ENCODE measurements at places on chromosomes 12 and 14.

DNA sequence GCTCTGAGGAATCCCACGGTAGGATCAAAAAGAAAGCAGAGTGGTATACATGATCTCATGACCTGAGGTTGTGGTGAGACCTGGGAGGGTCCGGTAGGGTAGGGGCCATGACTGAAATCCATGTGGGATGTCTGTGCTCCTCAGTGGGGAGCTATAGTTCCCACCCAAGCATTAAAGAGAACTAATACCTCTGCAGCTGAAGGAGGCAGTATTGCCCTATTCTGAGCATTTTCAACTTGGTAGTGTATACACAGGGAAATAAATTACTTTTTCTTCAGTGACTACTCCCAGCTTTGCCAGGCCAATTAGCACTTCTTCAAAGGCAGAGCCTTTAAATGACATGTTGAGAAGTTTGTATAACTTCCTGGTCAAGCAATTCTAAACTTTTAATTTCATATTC, 613.8 kb downstream of the KCNH5 start:
- no peak for DNase-seq

DNA sequence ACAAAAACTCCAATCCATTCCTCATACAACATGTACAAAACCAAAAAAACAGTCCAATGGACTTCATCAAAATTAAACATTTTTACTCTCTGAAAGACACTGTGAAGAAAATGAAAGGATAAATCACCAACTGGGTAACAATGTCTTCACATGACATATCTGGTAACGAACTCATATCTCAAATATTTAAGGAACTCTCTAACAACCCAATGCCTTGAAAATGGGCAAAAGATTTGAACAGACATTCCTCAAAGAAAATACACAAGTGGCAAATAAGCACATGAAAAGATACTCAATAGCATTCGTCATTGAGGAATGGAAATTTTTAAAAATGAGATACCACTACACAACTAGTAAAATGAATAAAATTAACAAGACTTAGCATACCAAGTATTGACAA, 198.7 kb upstream of the RASSF8 start:
- DNase-seq, result no peak

DNA sequence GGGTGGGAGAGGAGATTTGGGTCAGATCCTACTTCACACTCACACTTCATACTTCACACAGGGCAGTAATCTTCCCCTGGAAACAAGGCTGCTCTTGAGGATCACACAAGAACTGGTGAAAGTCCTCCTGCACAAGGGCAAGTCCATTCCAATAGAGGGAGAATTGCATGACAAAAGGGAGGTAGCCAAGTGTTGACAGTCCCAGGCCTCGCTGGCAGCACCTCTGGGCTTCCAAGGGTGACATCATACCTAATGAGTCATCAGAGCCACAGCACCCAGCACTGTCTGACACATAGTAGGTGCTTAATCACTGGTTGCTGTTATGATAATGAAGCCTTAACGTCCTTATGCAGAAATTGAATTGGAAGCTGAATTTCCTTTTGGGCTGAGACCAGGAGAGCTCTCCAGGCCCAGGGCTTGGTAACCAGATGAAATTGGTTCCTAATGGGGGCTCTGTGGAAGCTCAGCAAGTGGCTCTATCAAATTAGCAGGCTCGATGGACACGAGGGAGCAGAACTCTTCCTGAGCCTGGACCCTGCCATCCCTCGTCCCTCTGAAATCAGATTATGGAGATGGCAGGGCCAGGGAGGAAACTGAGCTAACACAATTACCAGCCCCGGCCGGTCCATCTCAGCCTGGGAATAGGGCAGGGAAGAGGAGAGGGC, 58.8 kb upstream of the ACTN1 start:
- DNase-seq, result no peak

DNA sequence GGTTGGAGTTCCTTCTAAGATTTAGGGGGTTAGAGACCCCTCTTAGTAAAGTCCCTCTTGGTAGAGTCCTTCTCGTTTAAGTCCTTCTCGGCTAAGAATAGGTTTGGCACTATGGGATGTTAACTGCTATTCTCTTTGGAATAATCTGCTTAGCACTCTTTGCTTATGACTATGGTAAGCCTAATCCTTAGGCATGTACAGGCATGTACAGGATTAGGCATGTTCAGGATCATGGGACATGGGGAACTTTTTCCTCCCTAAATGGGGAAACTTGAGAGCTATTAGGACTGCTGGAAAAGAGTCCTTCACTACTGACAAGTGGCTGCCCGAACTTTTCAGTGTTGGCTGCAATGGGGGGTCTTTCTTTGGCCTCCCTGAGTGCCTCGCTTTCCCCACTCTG, 193.3 kb downstream of the TMEM117 start:
- DNase-seq, result no peak

DNA sequence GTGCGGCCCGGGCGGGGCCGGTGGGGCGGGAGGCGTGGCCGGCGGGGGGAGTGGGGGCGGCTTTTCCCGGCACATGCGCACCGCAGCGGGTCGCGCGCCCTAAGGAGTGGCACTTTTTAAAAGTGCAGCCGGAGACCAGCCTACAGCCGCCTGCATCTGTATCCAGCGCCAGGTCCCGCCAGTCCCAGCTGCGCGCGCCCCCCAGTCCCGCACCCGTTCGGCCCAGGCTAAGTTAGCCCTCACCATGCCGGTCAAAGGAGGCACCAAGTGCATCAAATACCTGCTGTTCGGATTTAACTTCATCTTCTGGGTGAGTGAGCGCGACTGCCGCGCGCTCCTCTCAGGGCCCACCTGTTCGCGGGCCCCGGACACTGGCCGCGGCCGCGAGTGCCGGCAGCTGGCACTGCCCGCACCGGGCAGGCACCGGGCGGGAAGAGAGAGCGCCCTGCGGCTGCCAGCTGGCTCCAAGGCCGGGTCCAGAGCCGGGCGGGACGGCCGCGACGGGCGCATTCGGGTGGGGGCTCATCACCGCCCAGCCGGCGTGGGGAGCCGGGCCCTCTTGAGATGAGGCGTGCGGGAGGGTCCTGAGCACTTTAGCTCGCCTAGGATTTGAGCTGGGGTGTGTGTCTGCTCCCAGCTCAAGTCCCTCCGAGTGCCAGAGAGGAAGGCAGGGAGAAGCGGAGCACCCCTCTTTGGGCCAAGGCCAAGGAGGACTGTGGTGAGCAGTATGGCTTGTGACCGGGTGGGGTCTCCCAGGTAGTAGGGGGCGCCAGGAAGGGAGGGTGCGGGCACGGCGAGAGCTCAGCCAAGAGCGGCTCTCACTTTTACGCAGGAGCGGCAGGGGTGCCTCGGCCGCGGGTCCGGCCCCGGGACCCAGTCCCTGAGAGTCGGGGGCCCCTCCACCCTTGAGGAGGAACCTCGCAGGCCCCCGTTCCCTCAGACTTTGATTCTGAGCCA, at the start of gene CD9:
Gene CD9 (plus strand): TSS at position 145 of the 957 bp plus-strand sequence. CDS start 100 bp downstream, at position 245.
- DNase-seq, result peak; percentile 30

DNA sequence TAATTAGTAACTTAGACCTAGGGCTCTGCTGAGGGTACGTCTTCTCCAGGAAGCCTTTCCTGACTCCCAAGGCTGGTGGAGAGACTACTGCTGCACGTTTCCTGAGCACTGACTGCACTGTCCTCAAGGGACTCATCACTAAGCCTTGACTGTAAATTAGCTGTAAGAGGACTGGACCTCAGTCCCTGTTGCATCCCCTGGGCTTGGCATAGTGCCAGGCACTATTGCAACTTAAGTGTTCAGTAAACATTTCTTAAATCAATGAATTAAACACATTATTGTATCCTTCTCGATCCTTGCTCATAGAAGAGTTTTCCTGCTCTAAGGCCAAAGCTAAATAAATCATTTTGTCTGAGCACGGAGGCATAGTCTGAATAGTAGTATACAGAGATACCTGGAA, 31.9 kb upstream of the IFNG-AS1 start:
- DNase-seq, result no peak

- no peak for DNase-seq
Measured at GRCh38 chr12:15293731-15294130, 28.6 kb upstream of the PTPRO start.

- DNase-seq, result no peak
Measured at GRCh38 chr12:122753319-122753650, 661 bp downstream of the DENR start.

DNA sequence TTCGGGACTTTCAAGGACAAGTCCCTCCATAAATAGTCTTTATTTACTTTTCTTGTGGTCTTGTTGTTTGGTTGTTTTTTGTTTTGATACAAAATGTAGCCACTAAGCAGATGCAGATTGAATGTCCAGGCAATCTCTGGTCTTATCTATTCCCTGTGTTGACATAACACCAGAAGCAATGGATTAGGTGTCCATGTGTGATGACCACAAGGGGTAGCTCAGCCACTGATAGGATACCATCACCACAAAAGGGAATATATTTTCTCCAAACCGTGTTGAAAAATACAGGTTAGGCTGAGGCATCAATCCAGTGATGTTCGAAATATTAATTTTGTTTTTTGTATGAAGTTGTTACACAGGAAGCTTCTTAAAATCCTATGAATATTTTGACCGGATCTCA, 196.3 kb downstream of the EPS8 start:
- DNase-seq, result no peak

DNA sequence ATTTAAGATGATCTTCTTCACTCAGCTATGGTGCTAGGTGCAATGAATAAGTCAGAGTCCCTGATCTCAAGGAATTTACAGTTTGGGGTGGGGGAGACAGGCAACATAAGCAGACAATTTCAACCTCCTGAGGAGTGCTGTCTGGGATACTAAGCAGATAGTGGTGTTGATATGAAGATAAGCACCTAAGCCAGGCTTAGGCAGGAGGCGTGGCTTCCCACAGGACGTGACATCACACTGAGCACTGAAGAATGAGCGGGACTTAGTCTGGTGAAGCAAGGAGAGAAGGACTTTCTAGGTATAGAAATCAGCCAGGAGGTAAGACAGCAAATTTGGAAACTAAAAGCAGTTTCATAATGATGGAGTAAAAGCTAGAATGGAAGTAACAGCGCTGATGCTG, 6.8 kb downstream of the PRPH start:
- DNase-seq, result peak; percentile 62

DNA sequence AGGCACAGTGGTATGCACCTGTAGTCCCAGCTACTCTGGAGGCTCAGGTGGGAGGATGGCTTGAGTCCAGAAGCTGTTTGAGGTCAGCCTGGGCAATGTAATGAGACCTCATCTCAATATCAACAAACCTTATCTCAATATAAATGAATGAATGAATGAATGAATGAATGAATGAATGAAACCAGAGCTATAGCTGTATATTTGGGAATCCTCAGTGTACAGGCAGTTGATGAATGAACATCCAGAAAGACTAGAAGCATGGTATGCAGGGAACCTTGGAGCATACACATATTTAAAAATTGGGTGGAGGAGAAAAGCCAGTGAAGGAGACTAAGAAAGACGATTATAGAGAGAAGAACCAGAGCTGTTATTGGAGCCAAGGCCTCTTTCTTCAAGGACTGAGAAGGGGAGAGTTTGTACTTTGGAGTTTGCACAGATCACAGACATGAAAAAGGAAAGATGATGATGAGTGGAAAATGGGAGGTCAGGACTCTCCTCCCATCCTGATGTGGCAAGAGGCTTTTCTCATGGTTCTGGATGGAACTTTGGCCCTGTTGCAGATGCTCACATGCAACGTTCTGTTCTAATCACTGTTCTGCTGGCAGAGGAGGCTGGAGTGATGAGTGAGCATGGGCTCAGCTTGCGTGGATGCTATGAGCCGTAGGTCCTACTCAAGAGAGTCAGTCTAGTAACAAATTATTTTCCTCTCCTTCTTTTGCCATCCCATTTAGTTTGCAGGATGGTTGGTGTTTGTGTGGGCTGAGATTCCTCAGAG, 114.4 kb downstream of the PRKCH start:
- DNase-seq, result peak; percentile 14

DNA sequence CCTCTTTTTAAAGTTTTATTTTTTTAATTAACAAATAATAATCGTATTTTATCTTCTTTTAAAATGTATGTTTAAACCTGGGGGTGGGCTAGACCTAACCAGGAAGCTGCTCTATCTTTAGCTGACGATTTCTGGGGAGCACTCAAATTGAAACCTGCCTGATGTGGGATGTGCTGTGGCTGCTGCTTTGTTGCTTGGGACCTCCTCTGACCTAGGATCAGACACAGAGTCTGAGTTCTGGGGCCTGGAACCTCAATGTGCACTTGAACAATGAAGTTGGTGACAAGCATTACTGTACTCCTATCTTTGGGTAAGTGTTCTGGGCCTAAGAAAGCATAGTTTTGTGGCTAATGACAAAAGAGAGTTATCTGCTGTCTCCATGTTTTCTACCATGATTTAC, 386.7 kb downstream of the DAD1 start:
- no peak for DNase-seq

- no peak for DNase-seq
Measured at GRCh38 chr12:25714198-25714984, 161.3 kb upstream of the LMNTD1 start.

- peak; percentile 21 for DNase-seq
Measured at GRCh38 chr12:120960657-120961056, 17.7 kb upstream of the HNF1A start.

GRCh38 chr14:47626151-47627035, 49.0 kb downstream of the MDGA2 start:
- no peak for DNase-seq

- no peak for DNase-seq
Measured at GRCh38 chr12:130184404-130185090, 22.3 kb downstream of the FZD10 start.

DNA sequence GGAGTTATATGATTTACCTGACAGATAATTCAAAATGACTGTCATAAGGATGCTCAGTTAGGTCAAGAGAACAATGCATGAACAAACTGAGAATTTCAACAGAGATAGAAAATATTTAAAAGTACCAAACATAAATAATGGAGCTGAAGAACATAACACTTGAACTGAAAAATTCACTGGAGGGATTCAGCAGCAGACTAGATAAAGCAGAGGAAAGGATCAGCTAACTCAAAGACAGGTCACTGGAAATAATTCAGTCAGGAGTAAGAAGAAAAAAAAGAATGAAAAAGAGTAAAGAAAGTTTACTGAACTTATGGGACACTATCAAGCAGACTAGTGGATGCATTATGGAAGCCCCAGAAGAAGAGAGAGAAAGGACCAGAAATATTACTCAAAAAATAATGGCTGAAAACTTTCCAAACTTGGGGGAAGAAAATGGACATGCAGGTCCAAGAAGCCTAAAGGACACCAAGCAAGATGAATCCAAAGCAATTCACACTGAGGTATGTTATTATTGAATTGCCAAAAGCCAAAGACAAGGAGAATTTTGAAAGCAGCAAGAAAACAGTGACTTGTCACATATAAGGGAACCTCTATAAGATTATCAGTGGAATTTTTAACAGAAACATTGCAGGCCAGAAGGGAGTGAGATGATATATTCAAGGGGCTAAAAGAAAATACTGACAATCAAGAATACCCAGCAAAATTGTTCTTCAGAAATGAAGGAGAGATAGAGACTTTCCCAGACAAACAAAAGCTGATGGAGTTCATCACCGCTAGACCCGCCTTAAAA, 78.7 kb downstream of the GCH1 start:
- DNase-seq, result no peak

DNA sequence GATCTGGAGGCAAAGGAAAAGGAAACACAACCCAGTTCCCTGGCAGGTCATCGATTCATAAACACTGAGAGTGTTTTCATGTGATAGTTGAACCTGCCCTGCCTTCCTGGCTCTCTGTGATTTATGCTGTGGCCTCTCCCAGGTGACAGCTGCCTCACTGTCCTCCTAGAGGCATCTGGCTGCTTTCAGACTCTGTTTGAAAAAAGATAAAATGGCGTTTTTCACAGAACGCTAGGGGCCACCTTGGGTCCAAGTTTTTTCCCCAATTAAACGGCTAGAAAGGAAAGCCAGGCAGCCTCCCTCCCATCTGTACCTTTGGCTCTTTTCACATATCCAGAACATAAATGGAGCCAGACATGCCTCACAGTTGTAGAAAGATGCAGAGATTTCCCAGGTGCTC, 252.6 kb upstream of the CCDC196 start:
- DNase-seq, result no peak
